Activated CD4-positive, alpha-beta memory T cell treated with anti-CD3 and anti-CD28 coated beads for 36 hours (primary cell): ENCODE measurements at places on chromosomes 1 and 21. TPM values are rescaled to one million over a fixed set of nuclear protein-coding genes. Genes with fewer than 3 reads are reported as not detected.

DNA sequence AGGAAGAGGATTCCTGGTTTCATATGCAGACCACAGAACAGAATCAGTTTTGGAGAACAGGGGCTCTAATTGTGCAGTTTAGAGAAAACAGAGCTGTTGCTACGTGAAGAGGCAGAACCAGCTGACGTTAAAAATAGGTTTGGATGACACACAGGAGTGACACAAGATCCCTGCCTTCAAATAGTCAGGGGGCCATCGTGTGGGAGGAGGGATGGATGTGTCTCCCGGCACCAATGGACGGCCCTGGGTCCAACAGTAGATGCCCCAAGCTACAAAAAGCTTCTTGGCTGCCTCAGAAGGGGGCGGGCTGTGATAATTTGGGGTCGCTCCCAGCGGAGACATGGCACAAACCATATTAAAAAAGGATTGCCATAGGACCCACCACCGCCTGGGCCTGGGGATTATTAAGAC, 87.8 kb downstream of the MRPL37 start:
- no peak overlapping the region for H3K4me3 ChIP-seq
- H3K36me3 ChIP-seq = no peaks in the 10 kb centered on the region
- H3K27me3 ChIP-seq = no peaks in the 10 kb centered on the region
- peaks cover 83% of the 10 kb centered on the region for H3K4me1 ChIP-seq
- peak overlapping the region; percentile 85 for H3K27ac ChIP-seq

DNA sequence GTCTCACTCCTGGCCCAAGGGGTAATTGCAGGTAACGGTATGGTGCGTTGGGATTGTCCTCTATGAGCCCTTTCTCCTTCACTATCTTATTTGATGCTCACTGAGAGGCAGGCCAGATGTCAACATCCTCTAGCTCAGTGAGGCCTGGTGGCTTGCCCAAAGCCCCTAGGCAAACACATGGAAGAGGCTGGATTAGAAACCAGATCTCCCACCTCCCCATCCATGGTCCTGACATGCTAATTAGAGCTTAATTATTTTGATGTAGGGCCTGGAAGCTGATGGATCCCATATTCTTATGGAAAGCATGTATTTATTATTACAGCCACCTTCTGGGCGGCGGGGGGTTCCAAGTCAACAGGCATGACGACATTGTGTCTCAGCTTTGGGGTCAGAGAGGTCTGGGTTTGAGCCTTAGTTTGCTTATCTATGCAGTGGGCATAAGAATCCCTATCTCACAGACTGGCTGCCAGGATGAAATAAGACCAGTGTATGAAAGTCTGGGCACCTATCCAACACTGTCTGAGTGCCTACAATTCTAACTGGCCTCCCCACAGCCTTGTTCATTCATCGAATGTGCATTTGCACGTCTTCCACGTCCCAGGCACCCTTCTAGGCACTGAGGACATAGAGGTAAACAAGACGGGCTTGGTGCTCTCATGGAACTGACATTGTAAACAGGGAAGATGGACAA, 6.2 kb downstream of the SMPDL3B start:
- no peak overlapping the region for H3K27ac ChIP-seq
- peaks cover 24% of the 10 kb centered on the region for H3K4me1 ChIP-seq
- DNase-seq = no peak
- H3K36me3 ChIP-seq = no peaks in the 10 kb centered on the region
- no peak overlapping the region for H3K4me3 ChIP-seq

WNT9A gene
- total RNA-seq = 0.07 TPM

DNA sequence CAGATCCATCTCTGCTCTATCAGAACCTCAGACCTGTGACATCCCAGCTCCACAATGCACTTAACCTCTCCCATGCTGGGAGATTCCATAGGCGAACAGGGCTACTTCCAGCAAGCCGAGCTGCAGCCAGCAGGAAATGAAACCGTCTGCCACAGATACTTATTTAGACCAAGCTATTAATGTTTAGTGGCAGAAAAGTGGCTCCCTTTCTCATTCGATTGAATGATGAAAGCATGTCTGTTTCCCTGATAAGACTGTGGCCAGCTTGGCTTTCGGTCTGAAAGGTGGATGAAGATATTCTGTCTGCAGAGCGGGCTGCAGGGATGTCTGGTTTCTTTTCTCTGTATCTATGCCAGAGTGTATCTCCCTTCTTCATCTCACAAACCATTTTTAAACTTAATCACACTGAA, 146.4 kb downstream of the GREM2 start:
- no peaks in the 10 kb centered on the region for H3K36me3 ChIP-seq
- H3K4me1 ChIP-seq = peaks cover 8% of the 10 kb centered on the region
- no peaks in the 10 kb centered on the region for H3K27me3 ChIP-seq
- DNase-seq = no peak
- no peak overlapping the region for H3K27ac ChIP-seq

ARMH1 gene
- total RNA-seq = 141 TPM

GRCh38 chr21:25708467-25709065, 26.1 kb downstream of the ATP5PF start:
- H3K4me3 ChIP-seq = no peak overlapping the region
- H3K27ac ChIP-seq = no peak overlapping the region
- H3K4me1 ChIP-seq = peaks cover 4% of the 10 kb centered on the region
- peak; percentile 48 for DNase-seq
- no peaks in the 10 kb centered on the region for H3K36me3 ChIP-seq

DNA sequence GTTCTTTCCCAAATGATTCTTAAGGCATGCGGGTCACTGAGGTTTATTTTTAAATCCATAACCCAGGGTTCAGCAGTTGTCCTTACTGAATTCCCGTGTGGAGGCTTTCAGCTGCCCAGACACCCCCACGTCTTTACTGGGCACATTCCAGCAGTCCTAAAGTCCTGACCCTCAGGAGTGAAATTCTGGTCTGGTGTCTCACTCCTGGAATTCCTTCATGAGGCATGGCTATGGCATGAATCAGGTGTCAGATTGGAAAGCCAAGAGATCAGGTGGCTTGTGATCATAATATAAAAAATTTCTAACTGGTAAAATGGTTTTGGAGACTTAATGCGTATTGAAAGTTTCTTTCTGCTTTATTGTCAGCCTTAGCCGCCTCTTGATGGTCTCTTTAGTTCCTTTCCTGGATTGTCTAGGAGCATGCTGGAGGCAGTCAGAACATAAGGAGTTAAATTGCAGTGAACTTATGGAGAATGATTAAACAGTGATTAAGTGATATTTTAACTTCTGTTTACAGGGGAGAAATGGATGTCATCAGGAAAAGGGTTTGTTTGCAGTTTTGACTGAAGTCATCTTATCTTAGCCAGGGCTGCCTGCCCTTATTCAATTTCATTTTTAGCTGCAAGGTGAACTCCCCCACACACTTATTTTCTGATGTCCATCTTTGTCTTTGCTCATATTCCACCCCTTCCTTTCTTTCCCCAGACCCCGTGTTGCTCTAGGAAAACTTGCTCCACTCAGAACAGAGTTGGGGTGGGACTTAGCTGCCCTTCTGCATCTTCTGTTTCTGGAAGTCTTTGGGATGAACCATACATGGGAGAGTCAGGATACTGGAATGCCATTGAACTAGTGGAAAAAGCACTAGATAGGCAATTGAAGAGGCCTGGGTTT, 25.7 kb upstream of the MACF1 start:
- no peak overlapping the region for H3K4me3 ChIP-seq
- no peaks in the 10 kb centered on the region for H3K27me3 ChIP-seq
- no peak overlapping the region for H3K27ac ChIP-seq
- DNase-seq = no peak
- H3K36me3 ChIP-seq = no peaks in the 10 kb centered on the region

EDEM3 gene
- total RNA-seq = 14.5 TPM

- no peaks in the 10 kb centered on the region for H3K36me3 ChIP-seq
- H3K27me3 ChIP-seq = no peaks in the 10 kb centered on the region
- peaks cover 9% of the 10 kb centered on the region for H3K4me1 ChIP-seq
- no peak overlapping the region for H3K27ac ChIP-seq
These were observed 21.6 kb upstream of the TARDBP start for GRCh38 chr1:10990828-10991227.

PPM1J gene
- 0.69 TPM for total RNA-seq

DNA sequence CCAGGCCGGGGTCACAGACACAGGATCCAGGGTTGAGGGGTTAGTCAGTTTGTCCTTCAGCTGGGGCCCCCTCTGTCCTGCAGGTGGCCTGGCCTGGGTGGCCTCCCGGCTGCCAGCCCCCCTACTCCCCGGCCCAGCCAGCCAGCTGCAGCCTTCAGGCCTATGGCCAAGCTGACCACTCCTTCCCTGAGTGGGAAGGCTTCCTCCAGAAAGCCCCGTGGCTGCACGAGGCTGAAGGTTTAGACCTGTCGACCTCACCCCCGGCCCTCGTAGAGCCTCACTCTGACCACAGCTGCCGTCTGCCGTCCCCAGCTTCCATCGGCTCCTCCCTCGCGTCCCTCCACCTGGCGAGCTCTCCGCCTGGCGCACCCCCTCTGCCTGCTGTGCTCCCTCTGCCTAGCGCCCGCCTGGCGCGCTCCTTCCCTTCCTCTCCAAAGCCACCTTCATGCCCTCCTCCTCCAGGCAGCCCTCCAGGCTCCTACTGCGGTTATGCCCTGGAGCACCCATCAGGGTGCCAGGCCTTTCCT, 9.6 kb downstream of the TTLL10 start:
- no peaks in the 10 kb centered on the region for H3K36me3 ChIP-seq
- no peak overlapping the region for H3K4me3 ChIP-seq
- H3K27me3 ChIP-seq = peaks cover 5% of the 10 kb centered on the region

PTPRU gene
- total RNA-seq = 0.85 TPM

GRCh38 chr1:18461656-18462055, 19.1 kb upstream of the KLHDC7A start:
- no peak overlapping the region for H3K4me3 ChIP-seq
- peaks cover 9% of the 10 kb centered on the region for H3K27me3 ChIP-seq
- H3K36me3 ChIP-seq = no peaks in the 10 kb centered on the region
- DNase-seq = no peak
- no peak overlapping the region for H3K27ac ChIP-seq

DNA sequence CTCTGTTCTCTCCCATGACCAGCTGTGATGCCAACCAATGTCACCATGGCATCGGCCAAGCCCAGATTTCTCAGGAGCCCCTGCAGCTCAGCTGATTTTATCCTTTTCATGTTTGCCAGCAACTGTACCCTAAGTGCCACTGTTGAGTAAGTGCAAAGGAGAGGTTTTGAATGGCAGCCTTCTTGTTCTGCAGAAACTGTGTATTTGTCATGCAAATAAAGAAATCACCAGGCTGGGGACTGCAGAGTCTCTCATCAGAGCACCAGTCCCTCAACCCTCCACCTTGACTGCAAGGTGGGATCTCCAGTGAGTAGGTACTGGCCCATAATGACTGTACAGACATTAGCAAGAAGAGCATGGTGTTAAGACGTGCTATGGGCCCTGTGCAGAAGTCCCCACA, 26.6 kb downstream of the C8B start:
- no peak overlapping the region for H3K27ac ChIP-seq
- DNase-seq = no peak
- H3K27me3 ChIP-seq = peaks cover 6% of the 10 kb centered on the region
- H3K4me1 ChIP-seq = no peaks in the 10 kb centered on the region

GRCh38 chr21:41220208-41220733, 52.3 kb downstream of the BACE2 start:
- no peak for DNase-seq
- no peak overlapping the region for H3K27ac ChIP-seq
- H3K36me3 ChIP-seq = no peaks in the 10 kb centered on the region
- H3K27me3 ChIP-seq = peaks cover 9% of the 10 kb centered on the region
- H3K4me3 ChIP-seq = no peak overlapping the region
